ACHN (cell line): ENCODE measurements at places on chromosomes 4 and X.

DNA sequence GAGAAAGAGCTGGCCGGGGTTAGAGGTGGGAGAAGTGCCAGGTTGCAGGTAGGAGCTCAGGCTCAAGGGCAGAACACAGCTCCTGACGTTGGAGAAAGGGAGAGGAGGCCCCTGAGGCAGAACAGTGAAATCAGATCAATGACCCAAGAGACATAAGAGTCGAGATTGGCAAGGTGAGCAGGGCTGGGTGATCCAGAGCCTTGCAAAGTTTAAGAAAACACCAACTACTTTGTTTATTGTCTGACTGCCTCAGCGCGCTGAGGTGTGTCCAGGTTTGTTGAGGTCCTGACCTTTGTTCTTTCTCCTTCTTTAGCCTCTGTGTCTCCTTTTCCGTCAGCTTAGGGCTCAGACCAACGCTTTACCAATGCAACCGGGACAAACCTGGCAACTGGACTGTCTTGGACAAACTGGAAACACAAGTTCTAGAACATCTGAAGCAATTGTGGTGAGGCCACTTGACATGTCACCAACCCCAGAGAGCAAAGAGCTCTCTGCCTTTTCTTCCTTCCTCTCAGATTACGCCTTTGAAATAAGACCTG, 28.3 kb downstream of the CHRNA9 start:
- no peak for DNase-seq

DNA sequence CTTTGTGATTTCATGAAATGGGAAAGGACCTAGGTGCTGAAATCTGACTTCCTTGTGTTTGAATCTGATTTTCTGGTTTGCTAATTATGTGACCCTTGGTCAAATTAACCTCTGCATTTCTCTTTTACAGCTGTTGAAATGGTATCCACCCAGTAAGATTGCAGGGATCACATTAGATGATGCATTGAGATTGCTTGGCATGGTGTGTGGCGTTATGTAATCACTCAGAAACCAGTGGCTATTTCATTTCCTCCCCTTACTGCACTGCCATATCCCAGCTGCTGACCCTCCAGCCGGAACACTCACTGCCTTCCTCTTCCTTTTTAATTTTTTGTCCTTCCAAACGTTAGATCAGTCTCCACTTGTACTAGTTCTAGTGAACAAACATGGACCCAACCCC, 79.0 kb downstream of the KLHL8 start:
- no peak for DNase-seq

- no peak for DNase-seq
These were observed 55.3 kb downstream of the FANCB start for GRCh38 chrX:14817571-14817970.

DNA sequence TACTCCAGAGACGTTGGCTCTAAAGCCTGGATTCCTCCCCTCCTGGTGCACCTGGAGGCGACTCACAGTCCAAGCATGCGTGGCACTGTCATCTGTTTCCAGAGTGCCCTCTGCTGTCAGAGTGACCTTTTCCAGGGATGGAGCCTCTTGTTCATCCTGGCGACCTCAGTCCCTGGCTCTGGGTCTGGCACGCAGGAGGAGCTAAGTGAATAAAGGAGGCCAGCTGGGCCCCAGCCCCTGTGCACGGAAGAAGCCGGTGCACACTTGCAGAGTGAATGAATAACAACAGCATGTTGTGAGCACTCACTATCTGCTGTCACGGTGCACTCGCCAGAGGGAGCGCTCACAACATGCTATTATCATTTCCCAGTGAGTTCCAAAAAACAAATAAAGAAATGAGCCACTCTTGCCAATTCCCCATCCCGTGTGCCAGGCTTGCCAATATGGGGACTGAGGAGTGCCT, 27.8 kb upstream of the PSAPL1 start:
- DNase-seq: peak; percentile 24

DNA sequence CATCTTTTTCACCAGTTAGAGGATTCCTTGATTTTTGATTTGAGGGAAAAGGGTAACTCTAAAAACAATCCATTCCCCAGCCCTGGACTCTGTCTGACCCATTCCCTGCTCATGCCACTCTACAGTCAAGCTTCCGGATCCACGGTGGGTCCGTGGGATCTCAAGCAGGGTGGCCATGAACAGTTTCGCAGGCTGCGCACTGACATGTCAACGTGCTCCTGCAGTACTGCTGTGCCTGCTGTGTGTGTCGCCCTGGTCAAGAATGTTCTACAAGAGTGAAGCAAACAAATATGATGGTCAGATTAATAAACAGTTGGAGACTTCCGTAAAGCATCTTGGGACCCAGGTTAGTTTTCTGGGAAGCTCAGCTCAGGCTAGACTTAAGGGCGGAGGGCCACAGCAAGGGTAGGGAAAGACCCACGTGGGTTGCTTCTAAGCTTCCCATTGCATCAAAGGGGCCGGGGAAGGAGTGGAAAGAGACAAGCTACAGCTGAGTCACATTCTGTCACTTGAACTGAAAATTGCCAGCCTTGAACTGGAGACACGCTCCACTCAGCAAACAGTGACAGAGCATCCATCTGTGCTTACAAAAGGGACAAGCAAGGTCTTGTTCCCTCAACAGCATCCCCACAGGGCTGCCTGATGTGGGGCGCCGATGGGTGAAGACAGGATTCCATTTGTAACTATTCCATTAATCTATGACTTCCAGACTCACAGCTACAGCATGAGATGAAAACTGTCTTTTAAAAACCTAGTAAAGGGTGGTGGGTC, 81.8 kb downstream of the MTMR1 start:
- DNase-seq: no peak

DNA sequence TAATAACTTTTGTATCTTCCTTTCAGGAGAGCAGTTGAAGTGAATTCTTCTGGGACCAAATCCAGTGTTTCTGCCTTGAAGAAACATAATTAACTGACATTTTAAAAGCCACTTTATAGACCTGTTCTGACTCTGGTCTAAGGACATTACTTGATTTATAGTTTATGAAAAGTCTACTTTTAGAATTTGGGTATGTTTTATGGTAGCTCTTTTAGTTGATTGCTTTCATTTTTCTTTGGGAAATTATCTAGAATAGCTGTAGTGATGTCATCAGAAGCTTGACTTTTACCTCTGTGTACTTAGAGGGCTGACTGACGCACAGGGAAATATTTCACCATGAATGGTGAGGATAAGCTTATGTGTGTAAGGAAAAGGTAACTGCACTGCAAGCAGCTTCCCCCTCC, 131.8 kb upstream of the LIMCH1 start:
- no peak for DNase-seq

DNA sequence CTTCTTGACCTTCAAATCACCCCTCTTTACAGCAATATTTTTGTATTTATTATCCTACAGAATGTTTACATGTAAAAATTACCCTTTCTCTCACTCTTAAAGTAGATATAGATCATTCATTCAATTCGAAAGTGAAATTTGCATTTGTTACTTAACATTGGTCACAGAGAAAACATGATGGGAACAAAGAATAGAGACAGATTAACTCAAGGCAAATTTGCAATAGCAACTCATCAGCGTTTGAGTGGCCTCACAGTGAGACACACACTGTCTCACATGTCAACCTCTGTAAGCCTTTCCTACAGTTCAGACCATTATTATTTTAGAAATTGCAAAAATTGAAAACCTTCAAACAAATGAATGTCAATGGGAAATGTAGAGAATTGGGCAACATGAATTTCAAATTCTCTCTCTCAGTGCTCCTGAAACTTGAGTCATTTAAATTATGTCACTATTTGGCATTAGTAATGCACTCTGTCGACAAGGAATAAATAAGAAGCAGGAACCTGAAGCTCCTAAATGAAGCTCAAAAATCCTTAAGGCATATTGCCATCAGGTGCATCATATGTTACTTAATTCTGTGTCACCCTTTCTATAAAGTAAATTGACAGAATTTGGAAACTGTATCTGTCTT, 148.3 kb upstream of the ANXA10 start:
- no peak for DNase-seq

DNA sequence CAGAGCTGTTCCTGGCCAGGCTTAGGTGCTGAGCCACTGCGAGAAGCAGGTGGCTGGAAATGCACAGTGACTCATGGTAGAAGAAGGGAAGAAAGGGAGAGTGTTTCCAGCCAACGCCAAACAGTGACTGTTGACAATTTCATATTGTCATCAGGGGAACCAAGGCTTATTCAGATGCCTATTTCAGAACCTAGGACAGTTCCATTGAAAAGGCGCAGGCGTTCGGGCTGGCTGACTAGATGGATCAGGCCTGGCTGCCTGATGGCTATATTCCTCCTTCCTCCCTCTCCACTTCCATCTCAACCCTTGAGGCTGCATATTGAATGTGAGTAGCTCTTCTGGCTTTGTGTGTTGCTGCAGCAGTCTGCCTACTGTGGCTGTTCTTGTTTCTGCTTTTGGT, 73.0 kb upstream of the FRMPD4 start:
- DNase-seq: peak; percentile 39

DNA sequence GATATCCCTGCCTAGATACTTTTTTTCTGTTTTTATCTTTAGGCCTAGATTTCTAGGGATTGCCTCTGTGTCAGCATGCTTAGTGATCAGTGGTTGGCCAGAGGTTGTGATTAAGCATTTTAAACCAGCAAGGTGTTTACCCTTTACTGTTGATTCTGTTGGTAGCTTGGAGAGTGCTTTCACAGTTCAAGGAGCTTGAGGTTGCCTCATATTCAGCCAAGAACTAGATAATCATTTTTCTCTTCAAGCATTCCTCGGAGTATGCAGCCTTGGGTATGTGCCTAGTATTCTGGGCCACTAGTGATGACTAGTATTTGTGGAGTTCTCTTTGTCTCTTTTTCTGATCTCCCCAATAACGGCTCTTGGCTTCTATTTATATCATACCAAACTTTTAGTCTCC, 20.4 kb downstream of the APOOL start:
- DNase-seq: no peak

GRCh38 chrX:30488092-30488491, 89.5 kb downstream of the TASL start:
- DNase-seq: peak; percentile 2

DNA sequence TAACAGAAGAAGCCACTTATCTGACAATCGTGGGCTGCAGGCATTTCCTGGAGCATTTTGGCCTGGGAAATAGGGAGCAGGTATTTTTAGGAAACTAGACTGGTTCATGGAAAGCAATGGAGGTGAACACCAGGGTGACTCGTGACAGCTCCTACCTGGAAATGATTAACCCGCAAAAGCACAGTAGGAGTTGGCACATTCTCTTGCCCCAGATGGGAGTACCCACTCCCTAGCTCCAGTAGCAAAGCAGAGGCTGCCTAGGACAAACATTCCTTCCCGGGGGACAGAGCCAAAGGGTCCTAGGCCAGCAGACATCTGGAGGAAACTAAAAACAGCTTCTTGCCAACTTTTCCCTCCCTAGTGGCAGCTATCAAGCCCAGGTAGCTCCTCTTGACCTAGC, 29.0 kb downstream of the RTL5 start:
- peak; percentile 1 for DNase-seq

- no peak for DNase-seq
These were observed 639.8 kb upstream of the INTU start for GRCh38 chr4:126992910-126993309.

DNA sequence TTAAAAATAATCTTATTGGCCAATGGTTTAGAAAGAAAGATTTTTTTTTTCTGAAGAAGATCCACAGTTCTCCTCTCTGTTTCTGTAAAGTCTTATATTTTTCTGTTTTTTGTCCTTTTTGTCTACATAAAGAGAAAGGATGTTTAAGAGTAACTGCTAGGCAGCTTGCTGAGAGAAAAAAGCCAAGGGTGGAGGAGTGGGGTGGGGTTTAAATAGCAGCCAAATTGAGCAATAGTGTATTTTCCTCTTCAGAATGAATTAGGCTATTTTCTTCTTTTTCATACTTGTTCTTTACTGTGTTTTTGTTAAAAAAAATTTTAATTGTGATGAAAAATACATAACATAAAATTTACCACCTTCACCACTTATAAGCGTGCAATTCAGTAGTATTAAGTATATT, 224.6 kb downstream of the SOWAHB start:
- no peak for DNase-seq

GRCh38 chr4:107999932-108000539, 10.3 kb downstream of the HADH start:
- DNase-seq: no peak

DNA sequence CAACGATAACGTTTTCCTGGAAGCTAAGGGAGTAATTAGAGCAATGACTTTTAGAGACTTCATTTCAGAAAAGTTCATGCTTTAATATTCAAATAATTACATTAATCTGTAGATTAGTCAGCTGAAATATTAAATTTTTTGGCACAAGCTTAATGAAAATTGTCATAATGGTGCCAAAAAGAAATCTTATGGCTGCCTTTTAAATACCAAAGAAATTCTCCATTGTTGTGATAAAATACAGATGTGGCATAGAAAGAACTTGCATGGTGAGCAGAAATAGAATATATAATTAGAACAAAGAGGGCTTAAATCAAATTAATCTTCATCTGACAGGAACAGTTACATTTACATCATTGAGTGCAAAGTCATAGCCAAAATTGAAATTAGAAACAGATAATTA, 263.5 kb downstream of the AFF2 start:
- no peak for DNase-seq

DNA sequence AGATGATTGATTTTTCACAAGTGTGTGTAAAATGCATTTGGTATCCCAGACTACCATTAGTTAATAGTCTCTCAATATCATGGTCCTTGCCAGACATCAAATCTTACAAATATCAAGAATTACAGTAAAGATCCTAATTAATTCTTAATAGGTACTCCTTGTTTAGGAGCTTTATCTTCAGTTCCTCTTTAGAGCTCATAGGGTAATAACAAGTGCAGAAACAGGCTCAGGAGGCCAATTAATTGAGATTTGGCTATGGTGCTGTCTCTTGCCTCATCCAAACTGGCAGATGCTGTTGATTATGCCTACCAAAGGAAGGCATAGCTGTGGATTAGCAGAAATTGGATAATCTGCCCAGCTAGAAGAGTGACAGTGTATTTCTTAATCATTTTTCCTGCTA, 6.9 kb downstream of the MTMR1 start:
- DNase-seq: no peak

GRCh38 chrX:120316587-120317283, 5.5 kb upstream of the TMEM255A start:
- peak; percentile 14 for DNase-seq

GRCh38 chr4:140113653-140114052, 40.3 kb downstream of the MAML3 start:
- no peak for DNase-seq

DNA sequence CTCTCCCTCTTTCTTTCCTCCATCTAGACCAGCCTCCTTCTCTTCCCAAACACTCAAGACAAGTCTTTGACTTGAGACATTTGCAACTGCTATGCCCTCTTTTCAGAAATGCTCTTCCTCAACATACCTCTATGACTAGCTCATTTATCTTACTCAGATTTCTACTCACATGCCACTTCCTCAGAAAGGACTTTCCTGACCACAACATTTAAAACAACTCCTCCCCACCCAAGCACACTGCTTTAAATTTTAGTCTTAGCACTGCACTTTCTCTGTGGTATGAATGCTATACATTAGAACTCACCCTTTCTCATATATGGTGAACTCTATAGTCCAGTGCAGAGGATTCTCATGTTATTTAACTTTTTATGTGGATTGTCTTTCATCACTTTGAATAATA, 28.4 kb upstream of the SULT1E1 start:
- DNase-seq: no peak

DNA sequence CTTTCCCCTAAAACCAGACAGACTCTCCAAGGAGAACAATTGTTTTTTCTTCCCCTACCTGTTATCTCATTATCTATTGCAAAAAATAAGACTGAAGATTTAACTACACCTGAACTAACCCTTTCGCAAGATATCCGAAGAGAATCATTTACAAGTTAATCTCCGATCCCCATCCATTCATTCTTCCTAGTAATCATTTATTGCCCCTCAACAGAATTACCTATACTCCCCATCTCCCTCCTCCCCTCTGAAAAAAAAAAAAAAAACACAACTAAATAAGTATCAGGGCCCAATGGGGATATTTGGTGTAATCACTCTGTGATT, 28.9 kb upstream of the AP1S2 start:
- no peak for DNase-seq
